ENCODE measurements at places on chromosomes 2 and 18. TPM values are rescaled to one million over a fixed set of nuclear protein-coding genes. Genes with fewer than 3 reads are reported as not detected.

DNA sequence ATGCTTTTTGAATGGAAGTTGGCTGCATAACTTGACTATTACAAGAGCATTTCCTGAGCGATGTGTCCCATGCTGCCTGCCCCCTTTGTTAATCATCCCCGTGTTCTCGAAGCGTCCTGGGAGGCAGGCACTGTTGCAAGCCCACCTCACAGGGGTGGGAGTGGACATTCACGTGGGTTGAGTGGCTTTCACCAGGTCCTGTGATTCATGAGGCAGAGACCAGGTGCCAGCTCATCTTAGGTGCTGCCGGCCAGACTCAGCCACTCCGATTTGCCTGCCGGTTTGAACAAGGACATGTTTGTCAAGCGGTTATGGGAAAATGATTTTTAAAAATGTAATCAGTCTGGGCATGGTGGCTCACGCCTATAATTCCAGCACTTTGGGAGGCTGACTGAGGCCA, 112.5 kb downstream of the ZNF532 start:
- no peak for DNase-seq

- no peak for DNase-seq
These were observed 1.7 kb downstream of the TP53I3 start for GRCh38 chr2:24082787-24083566.

DNA sequence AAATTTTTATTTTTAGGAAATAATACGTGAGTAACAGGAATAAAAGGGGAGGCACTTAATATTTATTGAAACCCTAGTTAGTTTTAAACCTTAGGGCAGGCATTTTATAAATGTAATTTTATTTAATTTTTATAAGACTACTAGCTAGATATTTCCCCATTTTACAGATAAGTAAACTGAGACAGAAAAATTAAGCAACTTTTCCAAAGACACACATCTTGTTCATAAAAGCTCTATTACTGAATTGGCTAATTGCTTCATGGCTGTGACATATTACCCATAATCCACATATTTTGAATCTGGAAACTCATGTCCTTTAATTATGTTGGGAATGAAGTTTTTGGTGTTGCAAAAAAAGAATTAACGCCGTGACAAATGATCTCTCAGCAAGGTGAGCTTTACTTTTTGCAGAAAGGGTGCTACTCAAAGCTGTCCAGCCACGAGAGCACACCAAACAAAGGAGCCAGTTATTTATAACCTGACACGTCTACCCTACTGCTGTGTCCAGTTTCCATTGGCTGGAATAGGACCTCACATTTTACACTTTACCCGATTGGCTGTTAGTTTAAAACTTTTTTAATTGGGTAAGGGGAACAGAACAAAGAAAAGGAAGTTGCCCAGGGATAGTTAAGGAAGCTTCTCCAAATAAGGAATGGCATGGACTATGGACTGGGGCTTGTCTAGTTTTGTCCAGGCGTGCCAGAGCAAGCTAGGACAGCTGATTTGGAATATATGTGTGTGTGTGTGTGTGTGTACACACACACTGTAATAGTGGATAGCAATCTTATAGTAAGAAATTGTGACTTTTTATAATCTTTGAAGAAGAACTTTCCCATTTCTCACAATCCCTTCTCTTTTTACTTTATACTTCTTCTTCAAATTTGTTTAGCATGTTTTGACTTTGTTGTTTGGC, 54.2 kb downstream of the COMMD1 start:
- DNase-seq = no peak

- no peak for DNase-seq
These were observed 55.9 kb downstream of the ACVR1C start for GRCh38 chr2:157572725-157573124.

GRCh38 chr18:23301972-23302371, 151.1 kb upstream of the RIOK3 start:
- DNase-seq = no peak

The PTPRM gene
- total RNA-seq = 68.3 TPM

The LDLRAD4 gene
- 0.09 TPM for total RNA-seq

The CARF gene
- total RNA-seq = 3.1 TPM

The GALNT14 gene
- total RNA-seq = 0.21 TPM

The NEU4 gene
- not detected for total RNA-seq

The SMYD1 gene
- not detected for total RNA-seq
